ENCODE measurements at places on chromosomes 1 and 21.
A peak's percentile ranks its signal among the peaks of the same experiment; 100 is the strongest.

GRCh38 chr1:181140398-181140797 lies 51.9 kb downstream of the IER5 start:
- DNase-seq = peak; percentile 56

- DNase-seq = no peak
Observed at GRCh38 chr1:196960854-196961253, 16.5 kb upstream of the CFHR5 start.

DNA sequence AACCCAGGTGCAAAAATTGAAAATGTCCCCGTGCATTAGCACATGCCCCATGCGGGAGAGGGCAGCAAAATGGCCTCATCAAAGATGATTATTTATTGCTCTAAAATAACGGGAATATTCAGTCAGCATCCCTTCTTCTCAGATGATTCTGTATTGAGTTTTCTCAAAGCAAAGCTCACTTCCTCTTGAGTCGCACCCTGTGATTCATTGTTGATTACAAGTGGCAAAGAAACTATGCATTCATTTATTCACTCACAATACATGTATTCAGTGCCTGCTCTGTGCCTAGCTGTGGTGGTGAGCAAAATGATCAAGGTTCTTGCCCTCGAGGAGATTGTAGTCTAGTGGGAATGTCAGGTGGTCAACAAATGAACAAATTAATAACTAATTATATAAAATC lies 226.0 kb upstream of the KAZN start:
- DNase-seq = no peak

DNA sequence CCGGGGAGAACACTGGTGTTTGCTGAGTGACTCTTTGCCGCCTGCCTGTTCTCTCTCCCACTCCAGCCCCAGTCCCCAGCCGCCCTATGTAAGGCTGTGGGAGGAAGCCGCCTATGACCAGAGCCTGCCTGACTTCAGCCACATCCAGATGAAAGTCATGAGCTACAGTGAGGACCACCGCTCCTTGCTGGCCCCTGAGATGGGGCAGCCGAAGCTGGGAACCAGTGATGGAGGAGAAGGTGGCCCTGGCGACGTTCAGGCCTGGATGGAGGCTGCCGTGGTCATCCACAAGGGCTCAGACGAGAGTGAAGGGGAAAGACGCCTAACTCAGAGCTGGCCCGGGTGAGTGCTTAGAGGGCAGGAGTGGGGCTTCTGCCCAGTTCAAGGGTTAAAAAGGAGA lies 8.2 kb downstream of the BSND start:
- no peak for DNase-seq

- DNase-seq = peak; percentile 37
Observed at GRCh38 chr1:185862235-185862634, 128.0 kb downstream of the HMCN1 start.

DNA sequence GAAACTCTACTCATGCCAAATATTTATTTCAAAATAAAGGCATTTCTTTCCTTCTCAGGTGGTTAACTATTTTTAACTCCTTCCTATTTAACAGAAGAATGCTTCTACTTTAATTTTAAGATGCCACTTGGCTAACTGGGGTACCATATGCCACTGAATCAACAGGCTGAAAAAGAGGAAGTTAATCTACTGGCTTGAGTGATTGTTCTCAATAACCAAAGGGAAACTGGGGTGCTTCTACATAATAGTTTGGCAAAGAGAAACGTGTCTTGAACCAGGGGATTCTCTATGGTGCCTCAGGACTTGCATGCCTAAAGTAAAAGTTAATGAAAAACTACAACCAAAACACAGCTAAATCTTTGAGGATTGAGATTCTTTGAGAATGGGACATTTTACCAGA lies 142.6 kb downstream of the DENND1B start:
- DNase-seq = no peak

GRCh38 chr1:21149855-21150432 lies 26.8 kb downstream of the EIF4G3 start:
- peak; percentile 95 for DNase-seq

DNA sequence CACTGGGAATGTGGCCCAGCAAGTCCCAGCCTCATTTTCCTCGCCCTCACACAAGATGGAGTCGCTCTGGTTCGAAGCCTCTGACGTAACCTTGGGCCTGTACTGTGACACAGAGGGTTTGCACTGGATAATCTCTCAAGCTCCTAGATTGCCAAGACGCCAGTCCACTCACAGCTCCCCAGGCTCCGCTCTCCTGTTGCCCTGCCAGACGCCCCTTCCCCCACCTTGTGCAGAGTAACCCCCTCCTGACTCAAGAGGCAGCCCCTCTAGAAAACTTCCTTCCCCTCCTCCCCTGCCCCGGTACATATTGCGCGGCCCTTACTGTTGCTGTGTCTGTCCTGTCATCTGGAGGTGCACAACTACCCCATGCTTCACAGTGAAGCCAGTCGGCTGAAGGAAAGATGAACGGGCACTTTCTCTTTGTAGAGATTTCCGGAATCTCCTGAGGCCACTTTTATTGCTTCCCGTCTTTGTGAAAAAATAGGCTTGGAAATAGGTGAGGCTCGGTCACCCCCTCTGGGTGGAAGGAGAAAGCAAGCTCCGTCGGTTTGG lies 981 bp upstream of the KIAA1614 start:
- DNase-seq = peak; percentile 55

DNA sequence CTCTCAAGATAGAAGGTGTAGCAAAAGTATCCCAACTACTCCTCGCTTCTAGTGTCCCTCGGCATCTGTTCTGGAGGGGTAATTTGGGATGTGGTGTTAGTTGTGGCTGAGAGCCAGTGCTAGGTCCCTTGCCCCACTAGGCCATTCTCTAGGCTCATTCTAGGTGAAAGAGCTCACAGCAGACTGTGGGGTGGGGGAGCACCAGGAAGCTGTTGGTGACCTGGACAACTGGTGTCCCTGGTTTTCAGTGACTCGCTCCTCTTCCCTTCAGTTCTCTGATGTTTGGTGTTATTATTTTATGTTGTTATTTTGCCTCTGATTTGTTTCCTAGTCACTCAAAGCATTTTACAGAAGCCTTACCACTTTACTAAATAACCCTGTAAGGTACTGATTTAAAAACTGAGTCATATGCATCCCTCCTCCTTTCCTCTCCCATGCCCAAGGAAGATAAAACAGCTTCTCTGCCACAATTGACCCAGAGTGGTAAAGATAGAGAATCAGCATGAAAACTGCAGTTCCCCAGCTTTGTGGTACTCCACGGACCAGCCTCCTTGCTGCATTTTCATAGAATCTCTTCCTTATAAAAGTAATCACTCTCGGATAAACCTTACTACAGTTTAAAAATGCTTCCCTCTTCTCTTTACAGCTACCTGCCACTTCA lies 14.1 kb downstream of the DYRK3 start:
- no peak for DNase-seq

DNA sequence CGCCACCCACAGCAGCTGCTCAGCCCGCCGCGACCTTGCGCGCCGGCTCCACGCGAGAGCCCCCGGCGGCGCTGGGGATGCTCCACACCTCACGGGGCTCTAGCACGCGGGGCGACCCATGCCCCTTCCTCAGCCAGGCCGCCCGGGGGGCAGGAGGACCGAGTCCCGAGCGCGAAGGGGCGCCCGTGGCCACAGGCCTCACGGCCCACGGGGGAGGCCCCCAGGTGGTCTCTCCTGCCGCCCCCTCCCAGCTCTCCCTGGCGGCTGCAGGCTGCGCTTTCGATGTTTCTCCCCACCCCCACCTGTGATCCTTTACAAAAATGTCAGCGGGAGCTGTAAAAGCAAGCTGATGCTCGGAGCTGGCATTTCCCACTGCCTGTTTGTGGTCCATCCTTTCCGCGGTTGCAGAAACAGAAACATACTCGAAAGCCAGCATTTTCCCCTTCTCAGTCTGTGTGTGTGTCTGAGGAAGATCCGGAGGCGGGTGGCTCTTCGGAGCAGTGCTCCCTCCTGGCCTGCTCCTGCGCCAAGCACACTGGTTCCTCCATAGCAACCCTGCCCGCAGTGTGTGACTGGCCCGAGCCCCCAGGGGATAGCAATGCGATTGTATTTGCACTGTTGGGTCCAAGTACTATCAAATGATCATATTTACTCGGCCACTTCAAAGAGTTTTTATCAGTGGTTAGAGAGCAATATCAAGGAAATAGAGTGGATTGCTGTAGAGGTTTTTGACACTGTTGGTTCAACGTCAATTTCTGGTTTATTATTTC lies 2.1 kb downstream of the KIF26B start:
- DNase-seq = peak; percentile 20

GRCh38 chr1:246181241-246181640 lies 325.8 kb downstream of the SMYD3 start:
- peak; percentile 10 for DNase-seq

- no peak for DNase-seq
Observed at GRCh38 chr1:151546011-151546925, 6.2 kb downstream of the TUFT1 start.

- no peak for DNase-seq
Observed at GRCh38 chr1:154575147-154575927, 7.8 kb downstream of the CHRNB2 start.

- DNase-seq = no peak
Observed at GRCh38 chr1:92203105-92203504, 14.6 kb upstream of the C1orf146 start.

- DNase-seq = peak; percentile 58
Observed at GRCh38 chr1:25037174-25038074, 107.3 kb upstream of the RUNX3 start.

- DNase-seq = no peak
Observed at GRCh38 chr1:84941843-84942242, 48.8 kb upstream of the LPAR3 start.

DNA sequence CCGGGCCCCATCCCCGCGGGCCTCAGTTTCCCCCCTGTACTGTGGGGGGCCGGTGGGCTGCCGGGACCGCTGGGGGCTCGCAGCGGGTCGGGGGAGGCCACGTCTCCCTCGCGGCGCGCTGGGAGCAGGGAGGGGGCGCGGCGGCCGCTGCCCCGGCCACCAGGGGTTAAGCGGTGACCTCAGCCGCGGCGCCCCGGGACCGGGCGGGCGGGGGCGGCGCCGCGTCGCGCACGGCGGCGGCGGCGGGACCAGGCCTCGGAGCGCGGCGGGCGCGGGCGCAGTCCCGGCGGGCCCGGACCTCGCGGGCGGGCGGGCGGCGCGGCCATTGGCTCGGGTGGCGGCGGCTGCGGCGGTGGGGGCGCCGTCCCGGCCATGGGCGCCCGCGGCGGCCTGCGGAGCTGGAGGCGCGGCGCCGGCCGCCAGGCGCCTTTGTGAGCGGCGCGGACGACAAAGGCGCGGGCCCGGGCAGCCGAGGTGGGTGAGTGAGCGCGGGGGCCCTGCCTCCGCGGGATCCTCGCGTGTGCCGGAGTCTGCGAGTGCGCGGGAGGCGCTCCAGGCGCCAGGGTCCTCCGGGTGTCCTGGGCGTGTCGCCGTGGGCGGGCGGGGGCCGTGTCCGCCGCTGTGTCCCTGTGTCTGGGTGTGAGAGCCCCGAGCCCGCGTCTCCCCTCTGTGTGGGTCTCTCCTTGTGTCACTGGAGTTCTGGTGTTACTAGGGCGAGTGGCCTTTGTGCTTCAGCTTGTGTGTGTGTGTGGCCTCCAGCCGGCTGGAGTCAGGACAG lies at the start of gene ARHGEF10L:
Gene ARHGEF10L (plus strand): TSS at position 222 of the 778 bp plus-strand sequence. CDS start 40,898 bp downstream, outside the sequence.
- DNase-seq = peak; percentile 44

DNA sequence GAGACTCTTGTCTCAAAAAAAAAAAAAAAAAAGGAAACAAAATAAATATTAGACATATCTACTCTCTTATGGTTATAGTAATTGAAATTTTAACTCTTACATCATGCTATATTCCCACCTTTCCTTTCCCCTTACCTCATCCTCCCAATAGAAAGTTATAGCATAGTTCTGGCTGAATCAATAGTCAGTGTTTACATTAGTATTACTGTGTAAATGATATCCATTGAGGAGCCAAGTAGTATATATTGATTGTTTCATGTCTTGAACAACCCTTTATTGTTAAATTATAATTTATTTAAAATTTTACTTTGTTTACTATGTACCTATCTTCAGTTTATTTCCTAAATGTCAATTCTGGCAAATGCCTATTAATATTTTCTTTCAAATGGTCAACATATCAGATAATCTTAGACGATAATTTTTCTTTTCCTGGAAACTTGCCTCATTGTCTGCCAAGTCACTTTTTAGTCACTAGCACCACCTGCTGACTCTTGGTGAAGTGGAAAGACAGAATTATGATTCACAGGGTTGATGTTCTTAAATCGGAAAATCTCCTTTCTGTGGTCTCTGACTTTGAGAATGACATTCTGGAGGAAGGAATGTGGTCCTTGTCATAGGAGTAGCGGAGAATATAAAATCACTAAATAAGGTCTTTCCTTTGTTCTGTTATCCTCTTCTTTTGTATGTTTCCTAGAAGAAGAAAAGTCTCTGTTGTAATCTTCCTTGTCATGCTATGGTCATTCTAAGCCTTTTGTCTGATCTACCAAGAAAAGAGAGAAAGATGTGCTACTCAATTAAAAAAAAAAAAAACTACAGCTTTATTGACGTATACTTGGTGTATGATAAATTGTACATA lies 8.6 kb downstream of the HJV start:
- peak; percentile 94 for DNase-seq

GRCh38 chr1:74403606-74404005 lies 108.8 kb downstream of the LRRC53 start:
- DNase-seq = no peak

- DNase-seq = no peak
Observed at GRCh38 chr1:159970932-159971342, 16.9 kb upstream of the SLAMF9 start.

GRCh38 chr1:5916572-5917280 lies 75.5 kb downstream of the NPHP4 start:
- no peak for DNase-seq

GRCh38 chr1:178798232-178798861 lies 72.5 kb downstream of the ANGPTL1 start:
- no peak for DNase-seq

GRCh38 chr1:119046785-119047438 lies 58.8 kb upstream of the TBX15 start:
- DNase-seq = no peak

DNA sequence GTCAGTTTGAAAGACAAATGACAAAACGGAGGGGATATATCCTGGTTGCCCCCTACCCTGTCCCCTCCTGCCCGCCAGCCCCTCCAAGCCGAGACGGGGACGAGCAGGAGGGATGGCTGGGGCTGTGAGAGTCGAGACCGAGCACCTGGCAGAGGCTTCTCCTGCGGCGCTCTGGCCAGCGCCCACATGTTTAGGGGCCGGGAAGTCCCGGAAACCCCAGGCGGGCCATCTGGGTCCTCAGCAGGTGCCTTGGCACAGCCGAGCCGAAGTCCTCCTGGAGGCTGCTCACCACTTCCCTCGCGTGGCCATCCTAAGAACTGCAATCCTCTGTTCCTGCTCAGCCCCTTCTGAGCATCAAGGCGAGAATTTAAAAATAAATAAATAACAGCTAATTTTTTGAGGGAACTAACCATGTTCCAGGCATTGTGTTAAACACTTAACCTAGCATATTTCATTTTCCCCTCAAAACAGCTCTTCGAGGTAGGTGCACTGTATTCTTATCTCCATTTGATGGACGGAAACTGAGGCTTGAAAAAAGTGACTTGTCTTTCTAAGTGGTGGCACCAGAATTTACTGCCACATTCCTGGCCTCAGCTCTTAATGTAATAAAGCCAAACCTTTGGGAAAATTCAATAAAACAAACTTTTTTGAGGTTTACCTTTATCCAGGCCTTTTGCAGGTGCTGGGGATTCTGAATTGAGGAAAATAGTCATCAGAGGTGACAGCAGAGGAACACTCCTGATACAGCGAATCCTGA lies 3.5 kb upstream of the RIMS3 start:
- peak; percentile 76 for DNase-seq

- peak; percentile 95 for DNase-seq
Observed at GRCh38 chr1:2212532-2213491, 15.3 kb upstream of the SKI start.

Data from ELR (cell line).